ENCODE measurements at places on chromosomes 5 and 9.
A peak's percentile ranks its signal among the peaks of the same experiment; 100 is the strongest.

DNA sequence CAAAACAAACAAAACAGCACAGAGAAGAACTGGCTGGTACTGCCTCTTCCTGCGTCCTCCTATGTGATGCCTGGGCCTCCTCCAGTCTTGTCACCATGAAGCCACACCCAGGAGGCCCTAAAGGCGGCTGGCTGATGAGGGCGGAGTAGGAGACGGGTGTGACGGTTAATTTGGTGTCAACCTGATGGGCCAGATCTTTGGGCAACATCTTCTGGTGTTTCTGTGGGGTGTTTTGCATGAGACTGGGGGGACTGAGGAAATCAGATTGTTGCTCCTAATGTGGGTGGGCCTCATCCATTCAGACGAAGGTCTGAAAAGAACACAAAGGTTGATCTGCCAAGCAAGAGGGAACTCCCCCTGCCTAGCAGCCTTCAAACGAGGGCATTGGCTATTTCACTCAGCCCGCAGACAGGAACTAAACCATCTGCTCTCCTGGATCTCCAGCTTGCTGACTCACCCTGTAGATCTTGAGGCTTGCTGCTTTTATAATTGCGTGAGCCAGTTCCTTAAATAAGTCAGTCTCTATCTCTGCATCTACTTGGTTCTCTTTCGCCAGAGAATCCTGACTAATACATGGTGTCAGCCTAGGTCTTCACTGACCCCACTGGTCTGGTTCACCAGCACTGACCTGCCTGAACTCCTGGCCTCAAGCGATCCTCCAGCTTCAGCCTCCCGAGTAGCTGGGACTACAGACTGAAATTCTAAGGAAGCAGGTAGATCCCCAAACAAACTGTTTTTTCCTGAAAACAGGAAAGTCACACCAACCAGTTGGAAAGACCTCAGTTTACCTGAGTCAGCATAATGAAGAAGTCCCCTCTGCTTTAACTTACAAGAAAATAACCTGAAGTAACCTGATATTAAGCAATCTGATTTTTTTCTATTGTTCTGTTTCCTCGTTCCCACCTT, 12.8 kb upstream of the ZFP62 start:
- DNase-seq: peak; percentile 8

DNA sequence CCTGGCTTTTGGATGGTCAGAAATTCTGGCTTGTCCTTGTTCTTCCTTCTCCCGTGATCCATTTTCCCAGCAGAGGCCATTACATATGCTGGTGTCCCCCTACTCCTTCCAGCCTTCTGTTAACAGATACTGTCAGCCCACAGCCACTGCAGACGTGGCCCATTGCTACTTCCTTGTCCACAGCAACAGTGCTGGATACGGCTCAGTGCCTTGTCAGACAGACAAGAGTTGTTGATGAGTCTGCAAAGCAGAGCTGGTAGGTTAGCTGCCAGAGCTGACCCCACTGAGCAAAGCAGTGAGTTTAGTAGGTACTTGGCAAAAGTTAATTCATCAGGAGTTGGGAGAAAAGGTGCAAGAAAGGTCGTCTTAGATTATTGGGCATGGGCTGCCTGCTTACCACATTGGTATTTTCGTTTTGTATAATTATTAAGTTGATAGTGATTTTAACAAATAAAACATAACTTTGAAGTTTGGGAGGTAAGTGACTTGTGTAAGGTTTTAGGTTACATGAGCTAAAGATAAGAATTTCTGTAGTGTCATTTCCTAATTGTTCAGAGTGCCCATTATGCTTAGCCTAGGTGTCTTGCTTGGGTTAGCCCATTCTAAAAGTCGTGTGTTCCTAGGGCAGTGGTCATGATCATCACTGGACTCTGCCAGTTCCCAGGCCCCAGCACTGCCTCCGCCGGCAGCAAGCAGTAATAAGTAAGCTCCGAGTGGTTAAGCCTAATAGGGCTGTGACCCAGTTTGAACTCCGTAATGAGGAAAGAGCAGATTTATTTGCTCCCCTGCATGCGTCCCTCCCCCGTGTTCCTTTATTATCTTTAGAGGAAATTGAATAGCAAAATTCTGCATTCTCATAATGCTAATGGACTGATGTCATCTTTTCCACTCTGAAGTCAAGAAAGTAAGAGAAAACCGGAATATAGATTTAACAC, 292.0 kb downstream of the FANCC start:
- DNase-seq: no peak

- no peak for DNase-seq
These were observed 29.9 kb upstream of the DMRTA1 start for GRCh38 chr9:22416692-22417060.

GRCh38 chr5:136518814-136519213, 153.5 kb upstream of the TRPC7 start:
- DNase-seq: no peak

- DNase-seq: no peak
These were observed 353.5 kb upstream of the CDH6 start for GRCh38 chr5:30839956-30840355.
